Activated CD4-positive, alpha-beta memory T cell treated with anti-CD3 and anti-CD28 coated beads, Interleukin-2, amount 10 ng/mL, durations not matched to agents 7 days and 5 days (primary cell): ENCODE measurements at places on chromosomes 7 and 10.

DNA sequence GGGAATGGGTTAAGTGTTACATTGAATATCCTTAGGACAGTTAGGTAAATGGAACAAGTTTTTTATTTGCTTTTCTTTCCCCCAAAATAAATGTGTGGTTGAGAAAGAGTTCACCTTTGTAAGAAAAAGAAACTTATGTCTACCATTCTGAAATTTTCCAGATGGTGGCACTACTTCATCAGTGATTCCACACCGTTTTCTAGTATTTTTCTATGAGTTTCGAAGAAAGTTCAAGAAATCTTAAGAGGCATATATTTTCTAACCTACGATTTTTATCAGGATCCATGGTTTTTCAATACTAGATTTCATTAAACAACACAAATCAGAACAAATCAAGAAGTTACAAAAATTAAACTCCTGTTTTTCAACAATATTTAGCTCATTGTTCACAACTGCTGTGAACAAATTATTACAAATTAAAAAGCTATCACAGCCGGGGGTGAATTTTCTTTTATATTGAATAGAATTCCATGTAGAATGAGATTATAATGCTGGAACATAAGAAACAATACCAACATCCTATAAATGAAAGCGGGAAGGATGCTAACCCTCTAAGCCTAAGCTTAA lies 163.1 kb upstream of the NPVF start:
- no peak for DNase-seq
- H3K27me3 ChIP-seq: peaks cover 18% of the 10 kb centered on the region
- no peak overlapping the region for H3K4me3 ChIP-seq
- no peaks in the 10 kb centered on the region for H3K36me3 ChIP-seq

GRCh38 chr7:112449353-112449752 lies 907 bp upstream of the IFRD1 start:
- H3K27me3 ChIP-seq: no peaks in the 10 kb centered on the region
- no peaks in the 10 kb centered on the region for H3K36me3 ChIP-seq

GRCh38 chr10:70584909-70585544 lies 17.5 kb downstream of the PRF1 start:
- peaks cover 3% of the 10 kb centered on the region for H3K4me1 ChIP-seq
- no peak overlapping the region for H3K4me3 ChIP-seq
- H3K27ac ChIP-seq: no peak overlapping the region
- DNase-seq: no peak
- peaks cover 32% of the 10 kb centered on the region for H3K27me3 ChIP-seq

- no peak overlapping the region for H3K4me3 ChIP-seq
- H3K27ac ChIP-seq: no peak overlapping the region
- DNase-seq: no peak
- no peaks in the 10 kb centered on the region for H3K36me3 ChIP-seq
- no peaks in the 10 kb centered on the region for H3K27me3 ChIP-seq
- peaks cover 32% of the 10 kb centered on the region for H3K4me1 ChIP-seq
Observed at GRCh38 chr7:75599244-75599781, 107.2 kb downstream of the SPDYE5 start.

DNA sequence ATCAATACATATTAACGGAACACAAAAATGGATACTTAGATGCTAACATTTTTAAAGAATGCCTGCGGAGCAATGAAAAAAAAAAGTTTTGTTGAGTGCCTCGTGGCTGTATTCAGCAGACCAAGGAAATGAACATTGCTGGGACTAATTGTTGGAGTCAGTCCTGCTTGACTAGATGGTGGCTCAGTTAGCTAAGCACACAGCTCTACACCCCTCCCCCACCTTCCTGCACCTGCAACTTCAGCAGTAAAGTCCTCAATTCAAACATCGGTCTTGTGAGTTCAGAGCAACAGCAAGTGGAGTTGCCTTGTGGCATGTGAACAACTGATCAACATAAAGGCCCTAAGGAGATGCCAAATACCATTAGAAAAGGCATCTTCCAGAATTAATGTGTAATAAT lies 326.0 kb upstream of the NPSR1 start:
- H3K27ac ChIP-seq: no peak overlapping the region
- H3K36me3 ChIP-seq: no peaks in the 10 kb centered on the region
- no peaks in the 10 kb centered on the region for H3K27me3 ChIP-seq
- H3K4me3 ChIP-seq: no peak overlapping the region
